ENCODE measurements at places on chromosomes 6 and 20. TPM values are rescaled to one million over a fixed set of nuclear protein-coding genes. Genes with fewer than 3 reads are reported as not detected.

RIPPLY2 gene
- not detected for polyA plus RNA-seq

FOXP4 gene
- polyA plus RNA-seq = 17.0 TPM

FAM162B gene
- not detected for polyA plus RNA-seq

SYTL3 gene
- 1.3 TPM for polyA plus RNA-seq

TRIM31 gene
- not detected for polyA plus RNA-seq

OR2H1 gene
- polyA plus RNA-seq = not detected

MACROD2 gene
- polyA plus RNA-seq = 6.7 TPM

TSPO2 gene
- not detected for polyA plus RNA-seq

KHDRBS2 gene
- polyA plus RNA-seq = 12.2 TPM

AGER gene
- 31.6 TPM for polyA plus RNA-seq

VEGFA gene
- polyA plus RNA-seq = 7.1 TPM

NKAPL gene
- not detected for polyA plus RNA-seq

CST4 gene
- not detected for polyA plus RNA-seq

SAMD5 gene
- polyA plus RNA-seq = not detected

Data from B cell (primary cell).